ENCODE measurements at places on chromosomes 4 and X. TPM values are rescaled to one million over a fixed set of nuclear protein-coding genes. Genes with fewer than 3 reads are reported as not detected.
A peak's percentile ranks its signal among the peaks of the same experiment; 100 is the strongest.

- peak; percentile 41 for DNase-seq
- no peaks in the 10 kb centered on the region for H3K27me3 ChIP-seq
- H3K4me1 ChIP-seq = peaks cover 10% of the 10 kb centered on the region
- H3K27ac ChIP-seq = peak overlapping the region; percentile 71
- no peaks in the 10 kb centered on the region for H3K36me3 ChIP-seq
- H3K4me3 ChIP-seq = peak overlapping the region; percentile 63
These were observed 304.2 kb downstream of the ARHGAP24 start for GRCh38 chr4:85779165-85779564.

GRCh38 chr4:142307857-142308256, 538.2 kb downstream of the INPP4B start:
- DNase-seq = no peak
- no peaks in the 10 kb centered on the region for H3K36me3 ChIP-seq
- no peak overlapping the region for H3K4me3 ChIP-seq
- H3K27ac ChIP-seq = no peak overlapping the region
- no peaks in the 10 kb centered on the region for H3K27me3 ChIP-seq

GRCh38 chr4:84875636-84876371, 90.7 kb downstream of the WDFY3 start:
- no peaks in the 10 kb centered on the region for H3K27me3 ChIP-seq
- H3K4me1 ChIP-seq = peaks cover 40% of the 10 kb centered on the region

- no peaks in the 10 kb centered on the region for H3K27me3 ChIP-seq
- H3K36me3 ChIP-seq = no peaks in the 10 kb centered on the region
- H3K4me1 ChIP-seq = no peaks in the 10 kb centered on the region
- peak; percentile 44 for DNase-seq
These were observed 197.3 kb downstream of the OR13H1 start for GRCh38 chrX:131741103-131741581.

GRCh38 chr4:3442959-3443749, 1.4 kb downstream of the HGFAC start:
- H3K27me3 ChIP-seq = no peaks in the 10 kb centered on the region
- H3K27ac ChIP-seq = no peak overlapping the region
- no peak overlapping the region for H3K4me3 ChIP-seq
- no peak for DNase-seq

- no peak for DNase-seq
- H3K27ac ChIP-seq = no peak overlapping the region
- no peaks in the 10 kb centered on the region for H3K36me3 ChIP-seq
- H3K27me3 ChIP-seq = no peaks in the 10 kb centered on the region
These were observed 133.0 kb downstream of the PARM1 start for GRCh38 chr4:75065909-75066308.

DNA sequence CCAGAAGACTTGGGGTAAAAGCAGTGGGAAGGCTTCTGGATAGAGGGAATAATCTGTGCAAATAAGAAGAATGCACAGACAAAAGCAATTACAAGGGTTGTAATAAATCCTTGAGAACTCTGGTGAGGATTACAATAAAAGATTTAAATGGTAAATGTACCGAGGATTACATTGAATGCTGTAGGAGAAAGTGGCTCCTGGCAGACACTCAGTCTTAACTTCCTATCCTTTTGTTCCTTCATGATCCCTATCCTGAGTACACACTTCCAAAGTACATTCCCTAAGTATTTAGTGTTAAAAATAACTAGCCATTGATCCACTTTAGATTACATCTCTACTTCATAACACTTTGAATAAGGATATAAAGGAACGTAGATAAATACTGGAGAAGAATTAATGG, 205.4 kb downstream of the SPATA18 start:
- no peaks in the 10 kb centered on the region for H3K27me3 ChIP-seq
- H3K27ac ChIP-seq = no peak overlapping the region
- no peak overlapping the region for H3K4me3 ChIP-seq
- H3K36me3 ChIP-seq = no peaks in the 10 kb centered on the region

GRCh38 chr4:99144070-99144469, at the start of gene ADH4:
TSS of gene ADH4 (minus strand) at chr4:99144297. CDS start at chr4:99144222, 75 bp downstream.
- H3K4me3 ChIP-seq = no peak within 1 kb of the TSS
- no peaks in the 10 kb centered on the region for H3K36me3 ChIP-seq
- peak; percentile 8 for DNase-seq
- H3K27ac ChIP-seq = no peak within 1 kb of the TSS

DNA sequence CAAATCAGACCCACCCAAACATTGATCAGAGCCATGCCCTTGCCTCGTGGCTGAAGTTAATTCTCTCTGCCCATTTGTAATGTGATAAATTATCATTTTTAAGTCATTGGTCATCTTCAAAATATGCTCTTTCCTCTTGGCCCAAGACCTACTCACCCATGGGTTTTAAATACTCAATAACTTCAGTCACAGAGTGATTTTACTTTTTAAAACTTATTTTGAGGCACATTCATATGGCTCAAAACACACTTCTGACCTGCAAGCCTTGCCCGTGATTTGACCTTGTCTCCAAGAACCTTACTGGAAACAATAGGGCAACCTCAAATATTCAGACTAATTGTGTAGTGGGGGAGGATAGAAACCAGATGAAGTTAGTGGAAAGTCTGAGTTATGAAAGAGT, 176.2 kb upstream of the LNX1 start:
- peaks cover 22% of the 10 kb centered on the region for H3K4me1 ChIP-seq
- H3K36me3 ChIP-seq = no peaks in the 10 kb centered on the region
- peak; percentile 94 for DNase-seq
- no peak overlapping the region for H3K27ac ChIP-seq
- no peak overlapping the region for H3K4me3 ChIP-seq
- no peaks in the 10 kb centered on the region for H3K27me3 ChIP-seq

DNA sequence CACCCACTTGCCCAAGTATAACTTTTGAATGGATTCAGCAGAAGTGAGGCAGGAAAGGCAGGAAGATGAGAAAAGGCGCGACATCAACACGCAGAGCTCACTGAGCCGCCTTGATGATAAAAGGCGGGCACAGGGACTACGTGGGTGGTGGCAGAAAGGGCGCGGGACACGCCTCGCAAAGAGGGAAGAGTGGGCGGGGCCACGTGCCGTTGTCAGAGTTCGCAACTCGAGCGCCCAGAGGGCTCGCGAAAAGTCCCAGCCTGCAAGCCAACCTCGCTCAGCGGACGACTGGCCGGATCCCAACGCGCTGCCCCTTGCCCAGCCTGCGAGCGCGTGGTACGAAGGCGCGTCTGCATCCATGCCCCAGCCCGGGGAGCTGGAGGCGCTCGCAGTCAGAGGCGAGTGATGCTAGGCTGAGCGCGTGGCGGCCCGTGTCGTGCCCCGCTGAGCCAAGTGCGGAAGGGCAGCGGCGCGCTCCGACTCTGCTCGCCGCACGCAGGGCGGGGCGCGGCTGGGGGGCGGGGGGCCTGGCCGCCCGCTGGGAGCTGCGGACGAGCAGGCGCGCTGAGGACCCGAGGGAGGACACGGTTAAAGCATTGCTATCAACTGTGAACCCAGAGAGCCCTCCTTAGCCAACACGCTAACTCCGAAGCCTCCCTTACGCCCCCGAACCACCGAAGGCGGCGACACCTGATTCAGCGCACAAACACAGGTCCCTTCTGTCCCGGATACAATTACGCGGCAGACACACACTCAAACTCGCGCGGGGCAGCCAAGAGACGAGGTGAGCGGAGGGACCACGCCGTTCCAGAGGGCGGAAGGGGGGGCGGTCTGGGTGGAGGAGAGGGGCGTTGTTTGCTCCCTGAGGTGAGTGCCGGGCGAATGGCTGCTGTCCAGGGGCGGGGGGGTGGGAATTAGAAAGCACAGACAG, at the start of gene UGT8:
Gene UGT8 (plus strand): TSS at position 617 of the 931 bp plus-strand sequence. CDS start 24,074 bp downstream, outside the sequence.
- H3K4me3 ChIP-seq = peak within 1 kb of the TSS; percentile 63
- H3K27ac ChIP-seq = no peak within 1 kb of the TSS
- peak; percentile 12 for DNase-seq
- H3K27me3 ChIP-seq = peaks cover 23% of the 10 kb centered on the region
- H3K36me3 ChIP-seq = no peaks in the 10 kb centered on the region

- no peaks in the 10 kb centered on the region for H3K27me3 ChIP-seq
- no peaks in the 10 kb centered on the region for H3K4me1 ChIP-seq
- H3K36me3 ChIP-seq = peaks cover 2% of the 10 kb centered on the region
- no peak for DNase-seq
- no peak overlapping the region for H3K27ac ChIP-seq
These were observed 230.3 kb downstream of the APBB2 start for GRCh38 chr4:40984051-40984450.

DNA sequence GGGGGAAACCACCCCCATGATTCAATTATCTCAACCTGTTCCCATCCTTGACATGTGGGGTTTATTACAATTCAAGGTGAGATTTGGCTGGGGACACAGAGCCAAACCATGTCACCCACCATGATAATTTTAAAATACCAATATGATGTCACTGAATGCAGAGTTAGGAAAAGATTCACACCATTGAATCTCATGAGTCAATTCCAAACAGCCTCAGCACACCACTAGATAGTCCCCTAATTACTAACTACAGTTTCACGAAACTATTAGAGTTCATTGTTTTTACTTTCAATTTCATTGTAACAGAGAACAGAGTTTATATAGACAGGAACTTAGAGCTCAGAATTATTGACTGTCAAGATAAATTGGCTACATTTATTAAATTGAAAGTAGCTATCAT, 410.2 kb downstream of the FAM47A start:
- H3K27me3 ChIP-seq = no peaks in the 10 kb centered on the region
- no peak overlapping the region for H3K27ac ChIP-seq
- H3K4me1 ChIP-seq = no peaks in the 10 kb centered on the region
- no peak for DNase-seq
- no peaks in the 10 kb centered on the region for H3K36me3 ChIP-seq
- H3K4me3 ChIP-seq = no peak overlapping the region

DNA sequence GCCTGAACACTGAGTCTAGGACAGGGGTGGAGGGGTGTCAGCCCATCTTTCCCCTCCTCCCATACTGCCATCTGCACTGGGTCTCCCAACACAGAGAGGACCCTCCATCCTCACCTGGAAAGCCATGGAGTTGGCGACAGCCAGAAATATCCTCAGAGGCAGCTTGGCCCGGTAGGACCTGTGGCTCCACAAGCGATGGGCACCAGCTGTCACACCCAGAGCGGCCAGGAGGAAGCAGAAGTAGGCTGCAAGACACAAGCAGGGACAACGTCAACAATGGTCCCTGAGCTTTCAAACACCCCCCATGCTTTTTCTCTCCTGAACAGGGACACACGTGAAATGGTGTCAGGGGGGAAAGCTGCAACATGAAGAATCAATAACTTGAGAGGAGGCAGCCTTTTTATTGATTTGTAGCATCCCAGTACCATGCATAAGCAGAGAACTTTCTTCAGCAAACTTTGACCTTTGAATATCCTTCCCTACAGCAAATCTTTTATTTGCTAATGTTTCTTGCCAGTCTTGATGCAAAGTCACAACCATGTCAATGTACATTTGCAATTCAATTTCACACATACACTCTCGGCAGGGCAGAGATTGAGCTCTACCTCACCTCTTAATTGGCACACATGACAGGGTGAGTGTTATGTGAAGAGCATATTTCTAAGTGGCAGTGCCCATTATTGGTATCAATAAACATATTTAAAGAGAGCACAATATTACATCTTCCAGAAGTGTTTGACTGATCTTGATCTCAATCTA, 93.2 kb downstream of the SCD5 start:
- no peaks in the 10 kb centered on the region for H3K36me3 ChIP-seq
- no peak for DNase-seq
- H3K4me3 ChIP-seq = no peak overlapping the region
- H3K27me3 ChIP-seq = no peaks in the 10 kb centered on the region
- H3K27ac ChIP-seq = no peak overlapping the region

GRCh38 chr4:69773484-69773883, 13.1 kb upstream of the SULT1B1 start:
- no peaks in the 10 kb centered on the region for H3K4me1 ChIP-seq
- no peak overlapping the region for H3K27ac ChIP-seq
- DNase-seq = peak; percentile 67
- no peaks in the 10 kb centered on the region for H3K36me3 ChIP-seq
- H3K4me3 ChIP-seq = no peak overlapping the region

DNA sequence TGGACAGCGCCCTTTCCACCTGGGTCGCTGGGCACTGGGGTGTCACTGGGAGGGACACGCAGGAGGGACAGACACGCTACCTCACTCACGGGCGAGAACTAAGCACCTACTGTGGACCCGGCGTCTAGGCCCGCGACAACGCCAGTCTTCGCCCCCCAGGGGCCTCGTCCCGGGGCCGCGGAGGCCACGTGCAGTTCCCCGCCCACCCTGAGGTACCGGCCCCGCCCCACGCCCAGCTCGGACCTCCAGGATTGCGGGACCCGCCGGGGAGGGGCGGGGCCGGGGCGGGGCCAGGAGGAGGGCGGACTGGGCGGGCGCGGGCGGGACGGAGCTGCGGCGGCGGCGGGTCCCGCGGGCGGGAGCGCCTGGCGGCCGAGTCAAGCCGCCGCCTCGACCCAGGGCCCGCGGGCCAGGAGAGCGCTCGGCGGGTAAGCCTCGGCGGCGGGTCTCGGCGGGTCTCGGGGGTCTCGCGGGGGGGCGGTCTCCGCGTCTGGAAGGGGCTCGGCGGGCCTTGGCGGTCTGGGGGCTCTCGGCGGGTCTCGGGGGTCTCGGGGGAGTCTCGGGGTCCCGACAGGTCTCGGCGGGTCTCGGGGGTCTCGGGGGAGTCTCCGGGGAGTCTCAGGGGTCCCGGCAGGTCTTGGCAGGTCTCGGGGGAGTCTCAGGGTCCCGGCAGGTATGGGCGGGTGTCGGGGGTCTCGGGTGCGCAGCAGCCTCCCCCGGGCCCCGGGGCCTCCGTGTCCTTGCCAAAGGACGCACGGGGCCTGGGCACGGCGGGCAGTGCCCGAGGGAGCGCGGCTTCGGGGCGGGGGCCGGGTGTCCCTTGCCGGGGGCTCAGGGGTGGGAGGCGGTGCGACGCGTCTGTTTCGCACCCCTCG, at the start of gene SH3BP2:
Gene SH3BP2 (plus strand): TSS at position 375 of the 875 bp plus-strand sequence. CDS start 27,533 bp downstream, outside the sequence.
- H3K36me3 ChIP-seq = no peaks in the 10 kb centered on the region
- peaks cover 26% of the 10 kb centered on the region for H3K4me1 ChIP-seq
- no peaks in the 10 kb centered on the region for H3K27me3 ChIP-seq
- peak within 1 kb of the TSS; percentile 54 for H3K4me3 ChIP-seq

DNA sequence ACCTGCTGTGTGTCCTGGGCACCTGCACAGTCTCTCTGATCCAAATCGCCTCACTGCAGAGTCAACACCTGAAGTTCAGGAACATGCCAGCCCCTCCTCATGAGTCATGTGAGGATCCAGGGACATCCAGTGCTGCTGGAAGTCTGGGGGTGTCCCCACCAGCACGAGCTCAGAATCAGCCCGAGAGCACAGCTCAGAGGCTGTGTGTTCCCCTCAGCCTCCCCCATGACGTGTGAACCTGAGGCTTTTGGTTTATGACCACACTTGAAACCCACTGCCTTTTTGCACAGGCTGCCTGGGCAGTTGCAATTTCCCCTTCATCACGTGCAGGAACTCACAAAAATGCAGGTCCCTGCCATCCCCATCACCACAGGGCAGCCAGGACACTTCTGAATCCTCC, 47.1 kb downstream of the PPP2R2C start:
- DNase-seq = no peak
- H3K27me3 ChIP-seq = no peaks in the 10 kb centered on the region
- H3K4me3 ChIP-seq = no peak overlapping the region
- H3K36me3 ChIP-seq = no peaks in the 10 kb centered on the region

The BMP3 gene
- not detected for total RNA-seq

The PTTG2 gene
- not detected for total RNA-seq

The WDR17 gene
- 2.0 TPM for total RNA-seq

The CITED1 gene
- total RNA-seq = 0.75 TPM

The EMCN gene
- not detected for total RNA-seq

The SPANXA2 gene
- total RNA-seq = not detected

The CFI gene
- total RNA-seq = not detected

The CT45A1 gene
- total RNA-seq = not detected

The AMOT gene
- total RNA-seq = 36.9 TPM

The TSPAN7 gene
- 3.5 TPM for total RNA-seq

The GLUD2 gene
- 0.53 TPM for total RNA-seq

The AKAP4 gene
- total RNA-seq = not detected

The SPATA4 gene
- 0.46 TPM for total RNA-seq

The ZAR1 gene
- not detected for total RNA-seq

The GYPE gene
- not detected for total RNA-seq
